ENCODE measurements at places on chromosomes 6 and 20.

- no peak for DNase-seq
Observed at GRCh38 chr6:75824160-75824559, 75.1 kb downstream of the MYO6 start.

DNA sequence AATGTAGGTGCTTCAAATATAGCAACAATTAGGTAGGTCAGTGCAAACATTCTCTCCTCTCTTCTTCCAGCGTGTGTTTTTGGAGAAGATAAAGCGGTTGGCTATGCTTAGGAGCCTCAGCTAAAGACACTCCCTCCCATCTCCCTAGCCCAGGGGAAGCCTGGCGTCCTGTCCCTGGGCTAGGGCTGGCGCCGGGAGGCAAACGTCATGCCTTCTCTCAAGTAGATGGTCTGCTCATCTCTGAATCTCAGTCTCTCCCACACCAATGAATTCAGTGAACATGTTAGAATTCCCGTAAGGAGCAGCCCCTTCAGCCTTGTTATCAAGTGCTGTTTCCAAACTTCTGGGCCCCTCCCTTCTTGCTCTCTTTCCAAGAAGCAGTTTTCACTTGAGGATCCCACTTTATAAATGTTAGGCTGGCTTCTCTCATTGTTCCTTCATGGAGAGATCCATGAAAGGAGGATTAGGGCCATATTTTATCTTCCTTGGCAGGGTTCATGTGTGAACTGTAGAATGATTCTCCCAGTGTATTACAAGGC, 142.8 kb downstream of the CLIC5 start:
- no peak for DNase-seq

DNA sequence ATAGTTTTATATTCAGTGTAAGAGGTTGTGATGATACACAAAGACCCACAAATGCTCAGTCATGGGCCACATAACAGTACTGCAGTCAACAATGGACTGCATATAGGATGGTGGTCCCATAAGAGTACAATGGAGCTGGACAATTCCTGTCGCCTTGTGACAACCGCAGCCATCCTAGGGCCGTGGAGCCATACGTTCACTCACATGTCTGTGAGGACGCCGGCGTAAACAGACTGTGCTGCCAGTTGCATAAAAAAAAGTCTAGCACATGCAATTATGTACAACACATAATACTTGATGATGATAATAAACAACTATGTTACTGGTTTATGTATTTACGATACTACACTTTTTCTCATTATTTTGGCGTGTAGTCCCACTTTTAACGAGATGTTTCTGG, 30.9 kb downstream of the BFSP1 start:
- DNase-seq, result no peak

DNA sequence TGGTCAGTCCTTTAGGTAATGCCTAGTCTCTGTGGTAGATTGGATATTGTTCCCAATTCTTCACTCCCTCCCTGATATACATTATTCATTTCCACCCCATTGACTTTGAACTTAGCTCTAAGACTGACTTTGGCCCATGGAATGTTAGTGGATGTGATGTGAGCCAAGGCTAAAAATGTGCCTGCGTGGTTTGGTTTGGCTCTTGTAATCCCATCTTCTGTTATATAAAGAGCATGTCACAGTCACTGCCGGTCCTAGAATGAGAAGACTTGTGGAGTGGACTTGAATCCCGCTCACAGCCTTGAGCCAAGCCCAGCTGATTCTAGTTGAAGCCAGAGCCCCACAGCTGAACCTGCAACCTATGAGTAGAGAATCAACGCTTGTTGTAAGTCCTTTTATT, 23.6 kb upstream of the DNAAF9 start:
- no peak for DNase-seq

DNA sequence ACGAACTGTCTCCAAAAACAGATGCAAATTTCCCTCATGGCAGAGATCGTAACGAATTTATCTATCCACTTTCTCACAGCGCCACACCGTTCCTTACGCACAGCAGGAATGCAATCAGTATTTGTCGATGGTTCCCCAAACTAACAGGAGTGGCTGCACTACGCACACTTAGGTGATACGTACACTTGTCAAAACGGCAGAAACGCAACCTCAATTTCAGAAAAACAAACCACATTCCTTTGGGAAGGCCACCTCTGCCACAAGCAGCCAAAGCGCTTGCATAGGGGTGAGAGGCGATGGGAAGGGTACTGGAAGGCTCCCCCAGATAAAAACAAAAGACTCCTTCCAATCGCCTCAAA, 638 bp downstream of the MDN1 start:
- peak; percentile 48 for DNase-seq

- DNase-seq, result no peak
Observed at GRCh38 chr6:141464896-141465295, 667.8 kb upstream of the GJE1 start.

DNA sequence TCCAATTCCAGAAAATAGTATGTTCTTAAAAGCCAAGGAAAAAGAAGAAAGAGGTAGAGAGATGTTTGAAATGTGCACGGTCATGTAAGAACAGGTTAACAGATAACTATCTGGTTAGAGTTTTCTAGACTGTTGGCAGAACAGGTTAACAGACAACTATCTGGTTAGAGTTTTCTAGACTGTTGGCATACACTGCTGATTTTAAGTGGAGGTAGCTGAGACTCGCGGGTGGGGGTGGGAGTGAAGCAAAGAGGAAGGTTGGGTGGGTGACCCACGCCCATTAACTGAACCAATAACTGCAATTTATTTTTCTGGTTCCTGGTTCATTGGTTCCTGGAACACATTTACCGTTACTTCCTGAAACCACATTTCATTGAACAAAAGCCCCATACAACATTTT, 157.5 kb downstream of the ELOVL4 start:
- no peak for DNase-seq

- DNase-seq, result no peak
Observed at GRCh38 chr6:151004383-151005024, 139.0 kb downstream of the MTHFD1L start.
